ENCODE measurements at places on chromosomes 3 and 15.

- DNase-seq = no peak
Observed at GRCh38 chr3:126937533-126937932, 45.4 kb upstream of the PLXNA1 start.

DNA sequence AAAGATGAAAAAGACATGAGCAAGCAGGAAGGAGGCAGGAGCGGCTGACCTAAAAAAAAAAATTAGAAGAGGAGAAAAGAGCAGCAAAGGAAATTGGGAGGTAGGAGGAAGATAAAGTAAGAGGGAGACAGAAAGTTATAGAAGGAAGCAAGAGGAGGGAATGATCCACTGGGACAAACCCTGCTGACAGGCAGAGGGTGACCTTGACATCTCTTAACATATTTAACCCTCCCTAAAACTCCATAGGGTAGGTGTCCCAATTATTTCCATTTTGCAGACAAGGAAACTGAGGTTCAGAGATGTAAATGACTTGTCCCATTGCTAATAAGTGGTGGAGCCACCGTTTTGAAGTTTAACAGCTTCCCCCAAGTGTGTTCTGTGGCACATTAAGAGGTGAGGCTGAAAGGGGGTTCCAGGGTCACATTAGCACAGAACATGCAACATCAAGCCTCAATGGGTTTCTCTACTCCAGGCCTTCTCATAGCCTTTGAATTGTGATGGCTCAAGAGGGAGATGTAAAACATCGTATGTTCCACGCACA, 37.4 kb upstream of the PRICKLE2 start:
- DNase-seq = no peak

- no peak for DNase-seq
Observed at GRCh38 chr3:173513123-173513522, 115.6 kb downstream of the NLGN1 start.

DNA sequence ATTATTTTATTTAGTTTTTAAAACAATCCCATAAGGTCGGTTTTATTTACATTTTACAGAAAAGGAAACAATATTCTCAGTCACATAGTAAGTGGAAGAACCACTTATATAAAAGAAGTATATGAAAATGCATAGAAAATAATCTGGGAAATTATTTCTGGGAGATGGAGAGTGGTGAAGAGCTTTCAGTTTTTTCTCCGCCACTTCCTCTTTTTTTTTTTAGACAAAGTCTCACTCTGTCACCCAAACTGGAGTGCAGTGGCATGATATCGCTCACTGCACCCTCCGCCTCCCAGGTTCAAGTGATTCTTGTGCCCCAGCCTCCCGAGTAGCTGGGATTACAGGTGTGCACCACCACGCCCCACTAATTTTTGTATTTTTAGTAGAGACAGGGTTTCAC, 21.2 kb downstream of the RAD51 start:
- no peak for DNase-seq

- DNase-seq = no peak
Observed at GRCh38 chr3:12515631-12516030, 29.7 kb downstream of the MKRN2OS start.

GRCh38 chr3:62611541-62612240, 238.3 kb upstream of the FEZF2 start:
- DNase-seq = no peak

DNA sequence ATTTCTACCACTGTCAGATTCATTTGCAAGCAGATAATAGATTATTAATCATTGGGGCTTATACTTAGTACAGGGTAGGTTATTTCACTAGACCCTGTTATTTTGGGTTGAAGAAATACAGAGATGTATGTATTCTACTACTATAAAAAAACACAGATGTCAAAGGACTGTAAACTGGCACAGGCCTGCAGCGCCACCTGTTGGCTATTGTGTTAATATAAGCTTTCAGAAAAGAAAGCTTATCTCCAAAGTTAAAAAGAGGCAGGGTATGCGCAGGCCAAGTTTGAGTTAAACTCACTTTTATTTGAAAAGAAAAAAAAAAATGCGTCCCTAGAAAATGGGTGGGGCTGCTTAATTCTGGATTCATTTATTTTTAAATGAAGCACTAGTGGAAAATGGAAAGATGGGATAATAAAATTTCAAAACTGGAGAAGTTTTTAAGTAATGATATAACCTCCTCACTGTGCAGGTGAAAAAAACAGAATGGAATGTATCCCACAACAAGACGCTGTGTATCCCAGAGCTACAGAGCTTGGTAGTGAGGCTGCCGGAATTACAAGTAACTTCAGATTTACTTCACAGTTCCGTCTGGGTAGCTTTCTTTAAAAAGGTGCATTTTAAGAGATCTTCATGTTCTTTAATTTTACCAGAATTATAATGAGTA, 407.2 kb upstream of the TGFBR2 start:
- DNase-seq = peak; percentile 42

DNA sequence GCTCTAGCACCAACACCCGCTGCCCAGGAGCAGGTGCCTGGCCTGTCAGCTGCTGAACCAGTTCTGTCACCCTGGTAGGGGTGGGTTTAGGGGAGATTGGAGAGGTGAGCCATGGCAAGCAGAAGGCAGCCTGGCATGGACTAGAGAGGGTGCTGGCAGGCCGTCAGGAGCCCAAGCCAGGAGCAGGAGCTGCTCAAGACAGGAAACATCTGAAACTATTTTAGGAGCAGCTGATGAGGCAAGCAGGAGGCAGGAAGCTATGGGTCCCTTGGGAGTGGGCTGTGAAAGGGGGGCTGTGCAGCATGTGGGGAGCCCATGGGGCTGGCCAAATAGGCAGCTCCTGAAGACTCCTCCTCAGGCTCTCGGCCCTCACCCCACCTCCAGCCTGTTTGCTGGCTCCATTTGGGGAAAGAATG, 2.3 kb downstream of the INKA1 start:
- DNase-seq = no peak

- no peak for DNase-seq
Observed at GRCh38 chr3:134134240-134134639, 104.5 kb upstream of the SLCO2A1 start.

DNA sequence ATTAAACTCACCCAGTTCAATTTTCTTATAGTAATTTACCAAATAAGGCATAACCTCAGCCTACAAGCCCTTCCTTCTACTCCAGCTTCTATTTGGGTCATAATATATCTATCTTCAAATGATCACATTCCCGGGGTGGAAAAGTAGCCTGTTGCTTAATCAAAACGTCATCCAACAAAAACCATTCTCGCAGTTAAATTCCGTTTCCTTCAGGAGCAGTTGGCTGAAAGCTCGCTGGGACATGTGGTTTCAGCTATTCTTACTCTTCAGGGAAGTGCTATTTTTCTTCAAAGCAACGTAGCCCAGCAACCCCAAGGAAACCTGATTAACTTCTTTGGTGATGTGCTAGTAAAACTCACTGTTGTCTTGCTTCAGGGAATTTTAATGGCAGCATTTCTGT, 59.6 kb downstream of the MAGI1 start:
- DNase-seq = no peak

GRCh38 chr3:148203297-148204010, 494.2 kb upstream of the AGTR1 start:
- DNase-seq = no peak

- DNase-seq = no peak
Observed at GRCh38 chr15:82540984-82541431, 751 bp upstream of the RPS17 start.

DNA sequence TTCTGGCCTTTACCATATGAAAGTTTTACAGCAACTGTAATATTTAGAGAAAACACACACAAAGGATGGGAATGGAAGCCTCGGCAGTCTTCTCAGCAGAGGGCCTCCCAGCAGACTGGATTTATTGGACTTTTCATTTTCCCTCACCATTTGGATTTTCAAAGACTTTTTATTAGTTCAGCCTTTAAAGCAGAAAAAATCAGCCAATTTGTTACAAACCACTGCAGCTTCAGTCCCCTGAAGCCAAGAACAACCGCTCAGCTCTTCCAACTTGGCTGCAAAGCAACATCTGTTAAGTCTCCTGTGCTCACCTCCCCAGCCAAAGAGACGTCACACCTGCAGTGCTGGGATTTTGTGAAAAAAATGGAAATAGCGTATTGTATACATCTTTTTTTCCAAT, 120.8 kb downstream of the GMPS start:
- DNase-seq = no peak

DNA sequence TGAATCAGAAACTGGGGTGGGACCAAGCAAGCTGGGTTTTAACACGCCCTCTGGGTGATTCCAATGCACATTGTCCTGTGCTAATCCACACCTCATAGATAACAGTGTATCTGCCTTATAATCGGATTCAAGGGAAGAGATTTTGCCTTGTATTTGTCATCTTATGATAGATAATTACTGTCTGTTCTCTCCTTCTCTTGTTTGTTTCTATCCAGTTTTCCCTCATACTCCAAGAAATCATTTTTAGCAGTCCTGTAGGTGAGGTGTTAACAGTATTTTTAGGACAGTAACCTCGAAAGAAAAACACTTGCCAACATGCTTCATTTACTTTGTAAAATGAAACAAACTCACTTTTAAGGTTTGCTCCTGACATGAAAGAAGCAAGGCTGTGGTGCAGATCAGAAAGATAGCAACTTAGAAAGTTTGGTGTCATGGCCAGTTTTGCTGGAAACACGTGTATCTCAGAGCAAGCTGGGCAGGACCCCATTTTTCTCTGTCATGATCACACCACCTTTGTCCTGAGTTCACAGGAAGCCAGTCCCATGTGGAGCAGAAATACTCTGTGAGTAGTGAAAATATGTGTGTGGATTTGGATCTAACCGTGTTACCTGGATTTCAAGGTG, 72.6 kb downstream of the TRAK1 start:
- no peak for DNase-seq

DNA sequence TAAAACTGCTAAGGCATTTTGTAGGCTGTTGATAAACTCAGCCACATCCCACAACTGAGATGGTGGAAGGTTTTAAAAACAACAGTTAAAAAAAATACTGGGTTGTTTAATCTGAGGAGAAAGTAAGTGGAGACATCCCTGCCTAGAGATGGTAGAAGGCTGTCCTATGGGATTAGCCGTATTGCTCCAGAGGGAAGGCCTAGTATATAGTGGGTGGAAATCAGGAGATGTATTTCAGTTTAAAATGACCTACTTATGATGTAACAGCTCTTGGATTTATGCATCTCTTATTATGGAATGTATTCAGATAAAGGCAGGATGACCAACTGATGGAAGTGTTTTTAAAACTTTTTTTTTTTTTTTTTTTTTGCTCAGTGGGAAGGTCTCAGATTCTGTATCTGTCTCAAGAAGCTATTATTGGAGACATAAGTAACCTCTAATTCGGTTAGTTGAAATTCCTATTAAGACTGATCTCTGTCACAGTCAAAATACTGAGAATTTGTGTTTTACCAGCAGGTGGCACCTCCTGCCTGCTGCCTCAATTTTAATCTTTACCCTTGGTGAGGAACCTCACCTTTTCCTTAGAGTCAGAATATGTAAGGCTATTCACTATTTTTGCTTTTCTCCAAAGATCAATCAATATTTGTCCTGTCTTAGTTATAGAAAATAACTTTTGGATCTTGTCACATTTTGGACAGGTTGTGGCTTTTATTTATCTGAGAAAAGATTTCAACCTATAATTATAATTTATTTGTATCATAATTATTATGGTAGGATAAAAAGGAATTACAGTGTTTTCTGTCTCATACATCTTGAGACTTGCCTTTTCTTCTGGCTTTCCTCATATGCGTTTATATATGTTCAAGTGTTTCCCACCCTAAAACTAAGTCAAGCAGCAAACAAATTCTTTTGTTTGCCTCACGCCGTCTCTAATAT, 63.0 kb downstream of the VPS8 start:
- DNase-seq = no peak

- DNase-seq = no peak
Observed at GRCh38 chr3:153159771-153160397, 2.1 kb upstream of the RAP2B start.

DNA sequence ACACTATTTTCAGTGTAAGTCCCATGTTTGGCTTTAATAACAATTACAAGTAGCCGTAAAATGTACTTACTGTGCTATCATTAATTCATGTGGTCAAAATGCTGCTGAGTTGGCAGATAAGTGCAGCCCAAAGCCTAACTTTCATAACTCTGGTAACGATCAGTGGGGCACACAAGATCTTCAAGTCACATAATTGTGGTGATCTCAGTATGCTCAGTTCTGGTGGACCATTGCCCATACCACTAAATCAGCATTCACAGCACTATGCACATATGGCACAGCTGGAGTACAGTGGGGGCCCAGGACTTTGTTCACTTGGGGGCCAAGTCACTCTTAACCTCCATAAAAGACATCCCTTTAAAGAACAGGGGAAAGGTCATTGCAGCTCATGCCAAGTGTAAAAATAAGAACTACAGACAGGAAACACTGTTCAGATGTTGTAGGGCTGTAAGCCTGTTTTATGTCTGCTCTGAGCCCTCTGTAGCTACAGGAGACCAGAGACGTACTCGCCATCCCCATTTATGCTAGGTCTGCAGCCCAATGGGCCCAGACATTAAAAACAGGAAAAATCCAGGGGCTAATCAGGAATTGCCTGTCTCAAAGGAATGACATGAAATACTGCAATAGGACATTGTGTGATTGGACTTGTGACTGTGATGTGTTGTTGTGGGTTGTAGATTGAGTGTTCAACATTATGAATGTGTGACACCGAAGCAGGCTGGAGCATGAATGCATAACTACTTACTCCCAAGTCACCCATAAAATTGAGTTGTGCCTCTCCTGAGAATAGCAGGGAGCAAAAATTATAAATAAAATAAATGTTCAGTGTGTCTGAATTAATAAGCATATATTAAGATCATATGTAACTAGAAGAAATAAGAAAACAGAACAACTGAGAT, 282.5 kb upstream of the EPHA3 start:
- no peak for DNase-seq

DNA sequence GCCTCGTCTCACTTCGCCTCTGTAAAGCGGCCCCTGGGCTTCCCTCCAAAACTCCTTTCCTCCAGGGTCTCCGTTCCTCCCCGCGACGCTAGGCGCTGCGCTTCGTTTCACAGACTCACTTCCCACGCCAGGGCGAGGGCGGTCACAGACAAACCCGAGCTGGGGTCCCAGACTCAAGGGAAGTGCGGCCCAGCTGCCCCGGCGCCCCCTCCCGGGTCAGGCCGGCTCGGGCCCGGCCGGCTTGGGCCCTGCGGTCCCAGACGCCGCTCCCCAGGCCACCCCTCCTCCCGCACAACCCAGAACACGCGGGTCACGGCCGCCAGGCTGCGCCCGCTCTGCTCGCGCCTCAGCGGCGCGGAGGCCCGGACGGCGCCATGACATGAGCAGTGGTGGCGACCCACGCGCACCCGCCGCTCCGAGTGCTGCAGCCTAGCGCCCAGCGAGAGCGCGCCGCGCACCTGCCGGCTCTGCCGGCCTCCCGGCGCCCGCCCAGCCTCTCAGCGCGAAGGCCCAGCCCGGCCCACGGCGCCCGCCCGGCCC, 547 bp downstream of the NUP210 start:
- no peak for DNase-seq

GRCh38 chr3:5055357-5056110, 66.6 kb upstream of the ARL8B start:
- no peak for DNase-seq
